ENCODE measurements at places on chromosomes 13 and 19.
A peak's percentile ranks its signal among the peaks of the same experiment; 100 is the strongest.

DNA sequence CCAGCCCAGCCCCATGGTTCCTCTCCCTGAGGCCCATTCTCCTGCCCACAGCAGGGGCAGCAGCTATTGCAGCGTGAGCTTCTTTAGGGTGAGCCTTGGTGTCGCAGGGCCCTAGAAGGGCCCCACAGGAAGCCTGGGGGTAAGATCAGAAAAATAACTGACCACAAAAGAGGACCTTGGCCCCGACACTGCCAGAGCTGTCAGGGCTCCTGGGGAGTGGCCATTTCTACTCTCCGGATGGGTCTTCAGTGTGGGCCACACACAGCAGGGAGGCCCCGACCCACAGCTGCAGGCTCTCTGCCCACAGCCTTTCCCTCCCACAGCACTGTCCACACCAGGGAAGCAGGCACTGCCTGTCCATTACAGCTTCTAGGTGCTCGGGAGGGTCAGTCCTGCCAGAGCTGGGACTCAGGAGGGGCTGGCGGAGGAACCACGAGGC, 3.5 kb upstream of the SIGLEC8 start:
- no peak for DNase-seq

GRCh38 chr19:35204799-35205732, 23.5 kb downstream of the FAM187B start:
- DNase-seq = no peak

DNA sequence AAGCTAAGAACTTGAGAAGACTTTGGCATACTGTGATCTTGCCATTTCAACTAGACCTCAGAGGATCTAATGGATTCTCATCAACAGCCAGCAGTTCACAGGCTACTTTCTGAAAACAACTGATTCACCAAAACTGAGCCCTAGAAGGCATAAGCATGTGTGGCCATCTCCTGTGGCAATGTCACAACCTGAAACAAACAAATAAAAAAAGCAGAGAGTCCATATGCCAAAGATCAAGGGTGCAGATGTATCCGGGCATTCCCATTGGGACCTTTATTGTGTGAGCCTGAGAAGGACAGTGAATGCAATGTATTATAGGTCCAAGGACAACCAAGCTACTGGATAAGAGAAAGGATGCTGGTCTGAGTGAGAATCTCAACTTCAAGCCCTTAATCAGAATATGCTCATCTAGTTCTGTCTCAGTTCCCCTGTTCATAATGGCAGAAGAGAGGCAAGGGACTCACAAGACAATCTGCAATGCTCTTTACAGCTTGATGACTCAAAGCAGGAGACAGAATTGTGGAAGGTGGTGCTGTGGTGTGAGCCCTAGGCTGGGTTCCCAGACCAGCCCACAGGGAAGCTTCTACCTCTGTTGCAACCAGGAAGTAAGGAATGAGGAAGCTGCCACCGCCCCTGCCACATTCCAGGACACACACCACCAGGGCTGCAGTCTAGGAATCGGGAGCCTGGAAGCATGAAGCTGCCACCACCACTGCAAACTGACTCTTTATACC, 133.7 kb downstream of the RAP2A start:
- no peak for DNase-seq

- DNase-seq = peak; percentile 78
Observed at GRCh38 chr19:6066661-6067646, 43.3 kb downstream of the RFX2 start.

DNA sequence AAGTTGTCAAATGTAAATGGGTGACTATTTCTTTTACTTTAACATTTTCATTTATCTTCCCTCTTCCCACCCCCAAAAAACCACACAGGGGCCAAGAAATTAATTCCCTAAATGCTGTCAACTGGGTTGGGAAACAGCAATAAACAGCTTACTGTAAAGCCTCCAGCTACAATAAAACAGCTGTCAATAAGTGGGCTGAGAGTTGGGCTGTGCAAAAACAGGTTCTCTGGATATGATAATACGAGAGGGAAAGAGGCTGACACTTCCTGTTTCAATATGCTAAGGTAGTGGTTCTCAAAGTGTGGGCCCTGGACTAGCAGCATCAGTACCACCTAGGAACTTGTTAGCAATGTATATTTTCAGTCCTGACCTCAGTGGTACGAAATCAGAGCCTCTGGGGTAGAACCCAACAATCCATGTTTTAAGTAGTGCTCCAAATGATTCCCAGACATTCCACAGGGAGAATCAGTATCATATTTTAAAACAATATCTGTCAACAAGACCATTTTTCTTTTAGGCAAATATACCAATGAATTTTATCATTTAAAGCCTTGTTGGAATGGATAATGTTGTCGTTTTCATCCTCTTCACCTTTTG, 8.4 kb downstream of the PCDH9 start:
- DNase-seq = no peak

GRCh38 chr13:93216122-93216521, 10.5 kb upstream of the GPC6 start:
- DNase-seq = no peak

- no peak for DNase-seq
Observed at GRCh38 chr19:39502640-39503417, 4.1 kb downstream of the DLL3 start.

GRCh38 chr19:2252797-2253105, 3.5 kb downstream of the JSRP1 start:
- DNase-seq = no peak

DNA sequence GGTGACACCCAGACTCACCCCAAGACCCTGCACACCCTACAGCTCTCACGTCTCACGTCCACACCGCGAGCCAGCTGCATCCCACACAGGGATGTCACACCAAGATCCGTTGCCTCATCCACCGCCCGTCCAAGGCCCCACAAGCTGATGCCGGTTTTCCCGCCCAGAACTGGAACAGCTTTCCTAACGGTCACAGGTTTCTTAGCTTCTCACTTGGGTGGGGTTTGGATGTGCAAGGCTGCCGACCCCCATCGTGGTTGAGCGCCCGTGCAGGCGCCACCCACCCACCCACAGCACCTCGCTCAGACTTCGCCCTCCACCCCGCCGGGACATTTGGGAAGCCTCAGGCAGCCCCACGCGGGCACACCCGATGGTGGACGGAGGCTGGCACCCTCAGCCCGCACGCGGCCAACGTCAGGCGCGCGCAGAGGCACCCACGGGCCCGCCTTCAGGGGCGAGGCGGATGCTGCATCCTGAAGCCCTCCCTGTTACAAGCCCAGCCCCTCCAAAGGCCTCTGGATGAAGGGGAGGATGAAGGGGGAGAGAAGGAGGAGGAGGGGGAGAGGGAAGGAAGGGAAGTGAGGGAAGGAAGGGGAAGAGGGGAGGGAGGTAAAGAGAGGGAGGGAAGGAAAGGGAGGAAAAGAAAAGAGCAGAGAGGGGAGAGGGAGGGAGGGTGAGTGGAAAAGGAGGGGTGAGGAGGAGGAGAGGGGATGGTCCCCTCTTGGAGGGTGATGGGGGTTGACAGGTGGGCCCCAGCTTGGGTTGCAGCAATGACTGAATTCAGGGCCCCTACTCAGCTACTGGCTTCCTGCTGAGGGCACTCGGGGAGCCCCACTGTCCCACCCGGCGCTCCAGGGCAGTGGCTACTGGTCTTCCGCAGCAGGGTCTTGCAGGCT, 12.8 kb downstream of the ONECUT3 start:
- no peak for DNase-seq

- no peak for DNase-seq
Observed at GRCh38 chr19:18317961-18318800, 4.7 kb downstream of the LSM4 start.

DNA sequence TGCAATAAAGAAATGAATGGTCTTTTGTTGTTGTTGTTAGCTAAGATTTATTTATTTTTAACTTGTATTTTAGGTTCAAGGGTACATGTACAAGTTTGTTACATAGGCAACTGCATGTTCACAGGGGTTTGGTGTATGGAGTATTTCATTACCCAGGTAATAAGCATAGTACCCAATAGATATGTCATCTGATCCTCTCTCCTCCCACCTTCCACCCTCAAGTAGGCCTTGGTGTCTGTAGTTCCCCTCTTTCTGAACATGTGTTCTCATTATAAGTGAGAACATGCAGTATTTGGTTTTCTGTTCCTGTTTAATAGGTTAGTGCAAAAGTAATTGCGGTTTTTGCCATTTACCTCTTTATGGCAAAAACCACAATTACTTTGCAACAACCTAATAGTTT, 554.1 kb downstream of the TBC1D4 start:
- no peak for DNase-seq

- DNase-seq = no peak
Observed at GRCh38 chr13:25300861-25301346, 521 bp upstream of the NUP58 start.

DNA sequence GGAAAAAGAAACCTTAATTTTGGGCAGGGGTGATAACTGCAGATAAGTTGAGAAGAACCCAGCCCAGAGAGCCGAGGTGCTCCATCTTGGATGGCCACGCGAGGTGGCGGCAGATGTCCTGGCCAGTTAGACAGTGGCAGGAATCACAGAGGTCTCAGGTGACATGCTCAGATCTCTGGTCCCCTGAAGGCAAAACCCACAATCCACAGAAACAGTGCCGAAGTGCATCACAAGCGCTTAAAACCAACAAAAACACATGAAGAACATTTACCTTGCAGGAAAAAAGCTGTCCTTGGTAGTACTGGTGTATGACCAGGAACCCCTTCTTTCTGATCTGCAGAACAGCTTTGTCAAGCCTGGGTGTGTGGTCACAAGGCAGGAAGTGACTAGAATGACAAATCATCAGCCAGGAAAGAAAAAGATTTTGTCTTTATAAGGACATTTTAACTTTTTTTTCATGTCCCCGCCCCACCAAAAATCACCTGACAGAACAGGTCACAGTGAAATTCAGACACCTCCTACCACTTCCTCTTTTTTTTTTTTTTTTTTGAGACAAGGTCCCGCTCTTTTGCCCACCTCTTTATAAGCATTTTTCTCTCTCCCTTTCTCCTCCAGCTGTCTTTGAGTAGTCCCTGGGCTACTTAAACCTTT, at the start of gene LCP1:
TSS of gene LCP1 (minus strand) at position 338 of the 651 bp plus-strand sequence. CDS start 22,515 bp downstream, outside the sequence.
- no peak for DNase-seq

DNA sequence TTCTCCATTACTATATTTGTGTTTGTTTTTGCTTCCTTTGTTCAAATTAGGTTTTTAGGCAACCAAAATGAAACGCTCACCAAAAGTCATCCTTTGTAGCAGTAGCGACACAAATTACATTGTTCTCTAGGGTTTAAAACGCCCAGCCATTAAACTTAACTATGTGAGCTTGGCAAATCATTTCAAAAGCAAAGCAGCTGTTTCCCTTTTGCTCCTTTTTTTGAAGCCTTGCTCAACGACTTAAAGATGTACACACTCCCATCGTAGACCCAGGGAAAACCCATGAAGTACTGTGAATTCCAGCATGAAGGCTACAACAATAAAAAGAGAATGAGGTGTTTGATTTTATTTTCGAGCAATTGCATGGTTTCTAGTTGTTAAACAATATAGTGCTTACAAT, 106.7 kb downstream of the RAP2A start:
- DNase-seq = peak; percentile 60

DNA sequence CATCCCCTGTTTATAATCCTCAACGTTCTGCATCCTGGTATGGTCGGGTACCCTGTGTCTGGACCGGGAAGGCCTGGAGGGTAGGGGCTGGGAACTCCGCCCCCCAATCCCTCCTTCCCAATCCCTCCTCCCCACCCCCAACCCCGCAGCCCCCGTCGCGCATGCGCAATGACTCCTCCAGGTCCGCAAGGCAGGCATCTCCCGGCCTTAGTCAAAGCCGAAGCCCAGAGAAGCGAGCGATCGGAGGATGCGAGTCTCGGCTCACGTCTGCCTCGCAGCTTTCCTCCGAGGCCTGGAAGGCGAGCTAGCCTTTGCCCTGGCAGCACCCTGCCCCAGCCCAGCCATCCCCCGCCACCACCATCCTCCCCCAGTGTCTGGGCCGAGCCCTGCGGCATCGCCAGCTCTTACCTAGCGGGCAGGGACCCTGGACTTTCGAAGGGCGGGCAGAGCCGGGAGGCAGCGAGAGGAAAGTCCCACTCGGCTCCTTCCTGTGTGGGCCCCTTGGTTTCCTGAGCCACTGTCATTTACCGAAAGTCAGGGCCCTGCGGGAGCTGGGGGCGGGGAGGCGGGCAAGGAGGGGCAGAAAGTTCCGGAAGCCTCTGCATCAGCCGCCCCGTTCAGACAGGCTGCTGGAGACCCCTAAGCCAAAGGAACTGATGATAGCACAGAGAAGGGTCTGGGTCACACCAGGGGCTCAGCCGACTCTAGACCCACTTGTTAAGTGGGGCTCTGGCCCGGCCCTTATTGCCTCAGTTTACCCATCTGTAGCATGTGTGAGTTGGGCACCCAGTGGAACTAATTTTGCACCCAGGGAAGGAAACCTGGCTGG, at the start of gene JAK3:
TSS of gene JAK3 (minus strand) at position 445 of the 829 bp plus-strand sequence. CDS start 3,565 bp downstream, outside the sequence.
- DNase-seq = no peak

DNA sequence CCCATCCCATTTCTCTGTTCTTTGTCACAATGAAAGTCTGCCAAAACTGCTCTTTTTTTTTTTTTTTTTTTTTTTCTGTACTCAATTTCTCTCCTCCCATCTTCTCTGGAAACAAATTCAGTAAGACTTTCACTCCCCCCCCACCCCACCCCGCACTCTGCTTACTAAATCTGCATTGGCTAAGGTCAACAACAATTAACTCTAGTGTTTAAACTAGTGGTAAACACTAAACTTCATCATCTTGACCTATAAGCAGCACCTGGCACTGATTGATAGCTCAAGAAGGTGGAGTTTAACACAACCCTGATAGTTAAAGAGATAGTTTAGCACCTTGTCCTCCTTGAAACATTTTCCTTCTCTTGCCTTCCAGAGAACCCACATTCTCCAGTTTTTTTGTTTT, 14.1 kb upstream of the KLF12 start:
- no peak for DNase-seq

DNA sequence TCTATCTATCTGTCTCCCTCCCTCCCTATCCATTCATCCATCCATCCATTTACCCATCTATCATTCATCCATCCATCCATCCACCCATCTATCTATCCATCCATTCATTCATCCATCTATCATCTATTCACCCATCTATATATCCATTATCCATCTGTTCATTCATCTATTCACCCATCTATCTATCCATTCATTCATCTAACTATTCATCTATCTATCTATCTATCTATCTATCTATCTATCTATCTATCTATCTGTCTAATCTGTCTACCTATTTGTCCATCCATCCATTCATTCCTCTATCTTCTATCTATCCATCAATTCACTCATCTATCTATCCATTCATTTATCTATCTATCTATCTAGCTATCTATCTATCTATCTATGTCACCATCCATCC, 4.4 kb upstream of the CDK8 start:
- DNase-seq = no peak

DNA sequence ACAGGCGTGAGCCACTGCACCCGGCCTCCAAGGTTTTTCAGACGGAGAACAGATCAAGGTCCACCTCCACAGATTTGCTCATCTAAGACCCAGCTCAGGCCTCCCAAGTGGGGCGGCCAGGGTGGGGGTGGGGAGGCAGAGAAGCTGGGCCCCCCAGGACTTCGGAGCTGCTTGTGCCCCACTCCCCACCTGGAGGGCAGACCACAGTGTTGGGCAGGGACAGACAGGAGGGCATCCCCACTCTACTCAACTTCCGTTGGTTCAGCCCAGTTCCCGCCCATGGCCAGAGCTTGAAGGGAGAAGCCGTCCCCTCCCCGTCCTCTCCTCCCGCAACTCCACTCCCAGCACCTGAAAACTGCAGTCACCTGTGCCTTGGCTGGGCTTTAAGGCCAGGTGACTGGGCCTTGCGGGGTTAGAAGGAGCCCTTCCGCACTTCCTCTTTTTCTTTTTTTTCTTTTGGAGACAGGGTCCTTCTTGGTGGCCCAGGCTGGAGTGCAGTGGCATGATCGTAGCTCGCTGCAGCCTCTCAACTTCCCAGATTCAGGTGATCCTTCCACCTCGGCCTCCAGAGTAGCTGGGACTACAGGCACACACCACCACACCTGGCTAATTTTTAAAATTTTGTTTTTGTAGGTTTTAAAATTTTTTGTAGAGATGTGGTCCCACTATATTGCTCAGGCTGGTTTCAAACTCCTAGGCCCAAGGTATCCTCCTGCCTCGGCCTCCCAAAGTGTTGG, 734 bp upstream of the LRRC8E start:
- DNase-seq = no peak
